ENCODE measurements at places on chromosomes 2 and 18.

DNA sequence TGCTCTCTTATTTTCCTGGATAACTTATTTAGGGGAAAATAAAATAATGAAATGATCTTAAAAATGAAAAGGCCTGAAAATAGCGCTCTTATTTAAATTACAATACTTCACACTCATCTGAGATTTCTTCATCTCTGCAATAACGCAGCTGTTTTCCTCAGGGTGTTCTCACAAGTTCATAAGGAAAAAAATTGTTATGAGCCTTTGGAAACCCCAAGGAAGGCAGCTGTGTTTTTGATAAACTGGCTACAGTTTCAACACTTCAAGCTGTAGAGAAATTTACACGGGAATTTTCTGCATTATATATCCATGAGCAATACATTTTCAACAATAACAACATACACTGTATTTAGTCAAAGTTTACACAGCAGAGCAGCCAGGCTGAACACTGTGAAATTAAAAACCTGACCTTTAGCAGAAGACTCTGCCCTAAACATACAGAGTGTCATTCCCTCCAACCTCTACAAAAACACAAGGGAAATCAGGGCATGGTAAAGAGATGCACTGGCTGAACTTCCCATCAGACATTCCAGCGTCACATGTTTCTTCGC is 959.6 kb downstream of the SLC4A3 start:
- no peak for DNase-seq

GRCh38 chr2:105802587-105802986 is 57.9 kb downstream of the NCK2 start:
- peak; percentile 66 for DNase-seq

GRCh38 chr18:45671321-45671720 is 52.7 kb upstream of the SLC14A1 start:
- DNase-seq = no peak

DNA sequence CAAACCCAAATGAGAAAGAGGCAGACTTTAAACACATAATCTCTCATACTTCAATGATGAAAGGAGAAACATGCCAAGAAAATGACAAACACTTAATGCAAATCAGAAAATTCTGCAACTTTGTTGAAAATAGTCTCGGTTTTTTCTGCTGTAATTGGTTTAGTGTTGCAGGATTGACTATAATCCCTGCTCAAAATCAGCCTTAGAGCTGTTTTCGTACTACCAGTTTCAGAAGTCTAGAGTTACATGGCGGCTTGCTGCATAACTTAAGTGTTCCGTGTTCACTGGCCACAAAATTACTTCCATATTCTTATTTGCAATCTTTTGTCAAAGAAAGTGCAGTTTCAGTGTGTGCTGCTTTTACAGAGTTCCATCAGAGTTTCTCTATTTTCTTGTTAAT is 48.9 kb upstream of the ITGAV start:
- DNase-seq = no peak

GRCh38 chr2:144084114-144084661 is 435.7 kb downstream of the ZEB2 start:
- DNase-seq = no peak

GRCh38 chr2:7026742-7027141 is 109.5 kb downstream of the RNF144A start:
- DNase-seq = no peak

- DNase-seq = no peak
Observed at GRCh38 chr2:53802617-53803151, 15.8 kb downstream of the ERLEC1 start.

DNA sequence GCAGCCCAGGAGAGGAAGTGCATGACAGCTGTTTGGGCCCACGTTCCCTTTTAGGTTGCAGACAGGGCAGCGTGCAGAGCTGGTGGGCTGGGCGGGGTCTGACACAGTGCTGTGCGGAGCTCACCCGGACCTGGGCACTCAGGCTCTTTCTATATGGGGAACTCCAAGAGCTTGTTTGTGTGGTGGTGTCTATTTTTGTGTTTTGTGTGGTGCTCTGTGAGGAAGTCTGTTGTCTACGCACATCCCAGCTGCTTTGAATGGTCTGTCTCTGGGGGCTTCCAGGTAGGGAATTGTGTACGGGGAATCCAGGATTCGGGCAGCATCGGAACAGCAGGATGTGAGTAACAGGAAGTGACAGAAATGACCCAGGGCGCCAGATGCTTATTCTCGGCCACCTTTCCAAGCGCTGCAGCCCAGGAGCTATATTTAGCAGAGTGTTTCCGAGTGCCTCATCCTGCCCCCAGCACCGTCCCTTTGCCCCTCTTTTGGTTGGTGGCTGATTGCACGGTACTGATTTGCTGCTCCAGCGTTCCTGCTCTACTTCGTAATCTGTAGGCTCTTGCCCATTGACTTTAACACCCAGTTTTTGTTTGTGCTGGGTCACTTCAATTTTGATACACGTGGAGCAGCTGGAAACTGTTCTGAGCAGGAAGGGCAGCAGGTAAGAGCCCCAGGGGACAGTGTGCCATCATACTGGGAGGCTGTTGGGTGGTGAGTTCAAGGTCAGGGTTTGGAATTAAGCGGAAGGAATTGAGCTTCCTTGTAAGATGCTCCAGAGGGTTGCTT is 64.7 kb downstream of the DGKD start:
- peak; percentile 70 for DNase-seq

- DNase-seq = peak; percentile 91
Observed at GRCh38 chr2:64831134-64831976, 157.8 kb upstream of the SLC1A4 start.

- no peak for DNase-seq
Observed at GRCh38 chr2:26711457-26712161, 19.1 kb downstream of the KCNK3 start.
